ENCODE measurements at places on chromosomes 11 and 22.
A peak's percentile ranks its signal among the peaks of the same experiment; 100 is the strongest.

DNA sequence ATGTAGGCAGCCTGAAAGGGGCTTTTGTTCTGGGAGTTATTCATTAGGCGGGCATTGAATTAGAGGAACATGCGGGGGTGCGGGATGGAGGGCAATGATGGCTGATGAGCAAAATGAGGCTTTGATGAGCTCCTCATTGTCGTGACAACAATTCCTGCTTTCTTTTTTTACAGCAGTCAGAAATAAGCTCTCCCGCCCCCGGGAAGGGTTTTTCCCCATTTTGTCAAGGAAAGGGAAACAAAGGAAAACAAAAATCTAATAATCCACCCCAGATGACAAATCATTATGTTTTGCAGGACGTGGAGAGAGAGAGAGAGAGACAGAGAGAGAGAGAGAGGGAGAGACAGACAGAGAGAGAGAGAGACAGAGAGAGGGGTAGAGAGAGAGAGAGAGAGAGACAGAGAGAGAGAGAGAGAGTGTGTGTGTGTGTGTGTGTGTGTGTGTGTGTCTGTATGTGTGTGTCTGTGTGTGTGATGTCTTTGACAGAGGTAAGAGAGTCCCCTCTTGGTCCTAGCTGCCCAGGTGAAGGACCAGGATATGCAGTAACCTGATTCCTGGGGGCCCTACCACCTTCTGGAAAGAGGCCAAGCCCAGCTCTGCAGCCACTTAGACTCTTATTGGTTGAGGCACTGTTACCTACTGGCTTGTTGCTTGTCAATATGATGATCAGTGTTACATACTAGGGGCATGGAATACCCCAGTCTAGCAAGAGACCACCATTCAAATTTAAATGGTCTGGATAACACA, 46.7 kb upstream of the PARVA start:
- no peak for DNase-seq

DNA sequence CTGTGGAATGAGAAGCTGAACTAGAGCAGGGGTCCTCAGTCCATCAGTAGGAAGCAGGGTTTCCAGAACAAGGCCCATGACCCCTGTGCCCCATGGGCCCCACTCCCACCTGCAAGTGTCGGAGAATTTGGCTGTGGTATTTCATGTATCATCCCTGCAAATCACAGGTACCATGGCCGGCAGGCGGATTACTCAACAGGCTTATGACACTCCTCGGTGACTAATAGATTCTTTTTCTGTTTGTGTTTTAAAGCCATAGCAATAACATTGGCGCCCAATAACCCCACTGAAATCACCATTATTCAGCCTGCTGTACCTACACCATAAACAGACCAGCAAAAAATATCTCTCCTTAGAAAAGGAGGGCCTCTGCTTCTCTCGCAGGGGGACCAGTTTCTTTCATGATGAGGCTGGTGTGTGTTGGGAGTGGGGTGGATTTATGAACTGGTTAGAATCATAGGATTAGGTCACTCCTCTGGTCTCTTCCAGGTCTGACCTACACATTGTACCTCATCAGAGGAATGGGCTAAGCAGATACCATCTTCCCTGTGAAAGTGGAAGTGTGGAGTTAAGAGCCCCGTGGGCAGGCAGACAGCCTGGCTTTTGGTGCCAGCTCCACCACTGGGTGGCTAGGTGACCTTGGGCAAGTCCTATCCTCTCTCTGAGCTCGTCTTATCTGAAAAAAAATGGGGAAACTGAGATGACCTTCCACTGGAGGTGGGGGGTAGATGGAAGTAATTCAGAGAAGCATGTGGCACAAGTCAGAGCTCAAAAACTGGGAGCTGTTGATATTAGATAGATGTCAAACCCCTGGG, 60.2 kb upstream of the WNT11 start:
- no peak for DNase-seq

DNA sequence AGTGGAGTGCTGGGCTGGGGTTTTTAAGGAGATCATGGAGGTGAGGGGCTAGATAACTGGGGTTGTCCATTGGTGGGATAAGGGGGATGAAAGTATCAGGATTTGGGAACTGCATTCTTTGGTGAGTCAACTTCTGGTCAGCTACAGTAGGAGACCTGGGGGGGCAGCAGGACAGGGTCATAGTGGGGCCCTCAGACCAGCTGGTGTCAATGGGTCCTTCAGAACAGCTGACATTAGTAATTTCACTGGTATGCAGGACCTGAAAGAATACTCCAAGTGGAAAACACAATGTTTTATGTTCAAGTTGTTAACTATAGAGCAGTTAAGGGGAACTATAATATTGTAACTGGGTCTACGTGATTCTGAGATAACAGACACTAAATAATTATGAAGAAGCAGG, 2.8 kb upstream of the TTC12 start:
- DNase-seq = no peak

- DNase-seq = no peak
Measured at GRCh38 chr11:19813158-19813879, 100.7 kb downstream of the NAV2 start.

- no peak for DNase-seq
Measured at GRCh38 chr11:111395749-111396148, 16.7 kb upstream of the POU2AF1 start.

GRCh38 chr11:14312736-14313438, 46.1 kb downstream of the RRAS2 start:
- no peak for DNase-seq

- DNase-seq = peak; percentile 86
Measured at GRCh38 chr11:250740-251299, 14.0 kb downstream of the PSMD13 start.

DNA sequence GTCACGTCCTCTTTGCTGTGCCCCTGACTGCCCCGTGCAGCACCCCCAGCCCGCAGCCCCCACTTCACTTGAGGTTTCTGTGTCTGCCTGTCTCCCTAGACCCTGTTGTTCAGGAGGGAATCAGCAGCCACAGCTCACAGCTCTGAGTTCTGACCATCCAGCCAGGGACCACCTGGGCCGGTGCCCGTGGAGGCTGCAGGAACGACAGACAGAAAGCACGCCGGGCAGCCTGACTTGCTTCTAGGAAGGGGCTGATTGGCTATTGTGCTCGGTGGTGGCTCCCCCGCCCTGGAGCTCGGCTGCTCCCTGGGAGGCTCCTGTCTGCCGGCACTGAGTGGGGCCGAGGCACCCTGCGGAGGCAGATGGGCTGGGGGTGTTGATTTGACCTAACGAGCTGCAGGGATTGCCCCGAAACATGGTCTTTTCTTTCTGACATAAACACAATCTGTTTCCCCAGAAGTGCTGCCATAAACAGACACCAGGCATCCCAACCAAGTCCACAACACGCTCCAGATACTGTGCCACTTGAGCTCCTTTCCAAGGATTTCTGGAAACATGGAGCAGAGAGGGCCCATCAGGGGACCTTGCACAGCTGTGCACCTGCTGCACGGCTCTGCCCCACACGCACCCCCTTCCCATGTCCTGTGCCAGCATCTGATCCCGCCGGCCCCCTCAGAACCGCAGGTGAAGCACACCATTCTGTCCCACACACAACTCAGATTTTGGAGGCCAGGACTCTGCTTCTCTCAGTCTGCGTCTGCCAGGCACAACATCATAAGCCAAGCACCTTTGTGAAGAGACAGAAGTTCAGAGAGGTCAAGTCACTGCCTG, 855.9 kb downstream of the TBC1D22A start:
- DNase-seq = peak; percentile 30

DNA sequence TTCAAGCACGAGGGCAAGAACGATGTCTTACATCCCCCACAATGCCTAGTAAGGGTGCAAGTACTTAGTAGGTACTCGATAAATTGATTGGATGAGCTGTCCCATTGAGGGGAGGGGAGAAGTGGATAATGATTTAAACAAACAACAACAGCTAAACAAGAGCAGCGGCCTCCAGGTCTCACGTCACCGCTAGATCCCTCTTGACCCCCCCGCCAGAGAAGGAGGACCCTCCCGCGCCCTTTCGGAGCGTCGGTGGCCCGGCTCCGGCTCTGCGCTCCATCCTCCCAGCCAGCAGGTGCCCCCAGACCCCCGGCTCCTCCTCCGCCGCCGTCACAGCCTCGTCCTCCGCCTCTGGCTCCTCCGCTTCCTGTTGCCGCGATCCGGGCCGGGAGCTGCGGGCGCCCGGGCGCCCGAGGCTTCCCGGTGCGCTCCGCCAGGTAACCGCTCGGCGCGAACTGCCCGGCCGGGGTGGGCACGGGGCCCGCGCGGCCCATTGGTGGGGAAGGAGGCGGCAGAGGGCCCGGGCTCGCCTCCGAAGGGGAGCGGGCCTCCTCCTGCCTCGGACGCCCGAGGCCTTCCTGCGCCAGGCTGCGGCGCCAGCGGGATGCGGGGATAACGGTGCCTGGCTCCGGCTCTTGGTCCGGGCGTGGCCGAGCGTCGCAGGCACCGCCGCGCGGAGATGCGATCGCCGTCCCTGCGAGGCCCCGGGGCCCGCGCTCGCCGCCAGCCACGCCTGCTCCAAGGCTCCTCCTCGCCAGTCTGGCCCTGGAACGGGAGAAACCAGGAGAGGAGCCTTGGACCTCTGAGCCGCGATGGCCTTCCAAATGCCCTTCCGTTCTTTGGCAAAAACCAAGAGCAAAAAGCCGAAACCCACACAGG, at the start of gene TLCD5:
TLCD5 (plus strand) TSS at position 368 of the 879 bp plus-strand sequence. CDS start 2,143 bp downstream, outside the sequence.
- peak; percentile 73 for DNase-seq

- no peak for DNase-seq
Measured at GRCh38 chr11:44346983-44347382, 37.0 kb upstream of the ALX4 start.

- peak; percentile 72 for DNase-seq
Measured at GRCh38 chr22:23180301-23180892, at the start of gene BCR. BCR (plus strand) TSS chr22:23180509; CDS start chr22:23180961, 452 bp downstream.

GRCh38 chr11:93747122-93747521, 5.7 kb downstream of the C11orf54 start:
- DNase-seq = no peak

DNA sequence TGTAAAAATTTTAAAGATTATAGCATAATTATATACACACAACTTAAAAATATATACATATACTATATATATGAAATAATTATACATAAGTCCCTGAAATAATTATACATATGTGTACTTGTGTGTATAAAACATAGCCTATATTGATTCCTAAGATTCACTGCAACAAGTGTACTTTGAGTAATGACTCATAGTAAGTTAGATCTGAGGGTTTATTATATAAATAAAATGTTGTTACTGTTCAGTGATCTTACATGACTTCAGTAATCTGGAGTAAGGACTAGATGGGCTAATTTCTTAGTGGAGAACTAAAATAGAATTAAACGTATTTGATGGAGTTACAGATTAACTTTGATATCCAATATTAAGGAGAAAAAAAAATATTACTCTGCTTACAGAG, 350.5 kb downstream of the CNTN5 start:
- DNase-seq = no peak

DNA sequence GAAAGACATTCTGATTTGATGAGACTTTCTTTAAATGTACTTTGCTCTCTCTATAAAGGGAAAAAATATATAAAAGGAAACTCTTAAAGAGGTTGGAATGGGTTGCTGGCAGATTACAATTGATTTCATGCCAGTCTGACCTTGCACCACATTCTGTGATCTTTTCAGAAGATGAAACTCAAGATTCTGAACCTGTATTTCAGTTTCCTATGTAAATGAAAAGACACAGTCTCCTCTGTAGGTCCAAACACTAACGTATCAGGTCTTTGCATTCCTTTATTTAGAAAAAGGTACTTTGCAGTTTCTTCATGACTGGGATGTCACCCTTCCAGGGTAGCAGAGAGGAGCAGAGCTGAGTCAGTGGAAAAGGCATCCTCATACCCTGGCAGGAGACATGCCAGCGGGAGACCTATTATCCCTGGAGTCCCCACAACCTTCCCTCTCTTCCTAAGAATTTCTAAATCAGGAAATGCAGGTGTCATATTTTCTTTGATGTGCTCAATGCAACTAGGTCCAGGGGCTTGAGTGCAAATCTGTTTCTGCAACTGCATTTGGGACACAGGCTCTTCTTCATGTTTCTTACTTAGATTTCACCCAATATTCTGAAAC, 282.6 kb downstream of the CADM1 start:
- no peak for DNase-seq

- DNase-seq = no peak
Measured at GRCh38 chr11:77866336-77866735, 45.4 kb downstream of the AAMDC start.

- DNase-seq = no peak
Measured at GRCh38 chr11:108697872-108698473, 33.1 kb downstream of the DDX10 start.

DNA sequence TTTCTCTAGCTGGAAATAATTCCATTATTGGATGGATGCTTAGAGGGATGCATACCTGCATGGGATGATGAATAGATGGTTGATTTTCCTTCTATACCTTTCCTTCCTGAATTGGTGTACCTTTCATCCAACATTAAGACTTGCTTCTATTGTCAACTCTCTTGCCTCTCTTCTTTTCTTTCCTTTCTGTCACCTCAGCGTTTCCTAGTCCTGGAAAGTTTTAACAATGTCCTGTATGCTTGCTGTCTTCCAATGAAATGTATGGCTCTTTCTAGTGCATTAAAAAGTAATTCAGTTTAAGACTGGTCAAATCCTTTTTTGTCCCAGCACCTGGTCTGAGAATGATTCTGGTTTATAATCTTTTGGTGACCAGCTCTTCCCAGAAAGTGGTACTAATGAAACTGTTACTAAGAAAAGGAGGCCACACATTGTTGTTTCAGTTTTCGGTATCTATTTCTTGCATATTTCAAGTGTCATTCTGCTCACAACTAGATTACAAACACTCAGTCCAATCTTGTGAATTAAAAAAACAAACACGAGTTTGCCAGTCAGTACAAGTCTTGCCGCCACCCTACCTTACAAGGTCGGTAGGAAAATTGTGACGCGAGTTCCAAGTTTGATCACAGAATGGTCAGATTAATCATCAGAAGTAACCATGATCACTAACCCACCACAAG, 8.0 kb downstream of the POU2AF1 start:
- DNase-seq = no peak

GRCh38 chr11:93740031-93740729, 1.1 kb downstream of the TAF1D start:
- DNase-seq = peak; percentile 76

GRCh38 chr11:126886636-126887035, 113.9 kb downstream of the KIRREL3 start:
- no peak for DNase-seq

Data from activated CD8-positive, alpha-beta memory T cell treated with anti-CD3 and anti-CD28 coated beads, Interleukin-2, amount 50 U/mL, for 48 hours (primary cell).